Mesothelial cell of epicardium (in vitro differentiated cells): ENCODE measurements at places on chromosomes 7 and 10.

DNA sequence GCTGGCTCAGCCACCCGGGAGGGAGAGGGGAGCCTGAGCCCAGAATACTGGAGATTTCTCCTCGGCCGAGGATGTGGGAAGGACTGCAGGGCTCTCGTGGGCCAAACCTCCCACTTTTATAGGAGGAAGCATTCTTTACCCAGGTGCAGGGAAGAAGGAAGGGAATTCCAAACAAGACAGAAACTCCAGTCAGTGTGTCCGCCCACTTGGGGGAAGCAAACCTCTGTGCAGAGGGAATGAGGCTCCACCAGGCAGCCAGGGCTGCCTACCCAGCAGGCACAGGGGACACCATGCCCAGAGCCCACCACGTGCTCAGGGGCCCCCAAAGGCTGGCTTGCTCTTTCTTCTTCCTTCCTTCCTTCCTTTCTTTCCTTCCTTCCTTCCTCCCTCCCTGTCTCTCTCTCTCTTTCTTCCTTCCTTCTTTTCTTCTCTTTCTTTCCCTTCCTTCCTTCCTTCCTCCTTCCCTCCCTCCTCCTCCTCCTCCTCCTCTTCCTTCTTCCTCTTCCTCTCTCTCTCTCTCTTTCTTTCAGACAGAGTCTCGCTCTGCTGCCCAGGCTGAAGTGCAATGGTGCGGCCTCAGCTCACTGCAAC lies 15.4 kb upstream of the FZD9 start:
- no peak for DNase-seq

DNA sequence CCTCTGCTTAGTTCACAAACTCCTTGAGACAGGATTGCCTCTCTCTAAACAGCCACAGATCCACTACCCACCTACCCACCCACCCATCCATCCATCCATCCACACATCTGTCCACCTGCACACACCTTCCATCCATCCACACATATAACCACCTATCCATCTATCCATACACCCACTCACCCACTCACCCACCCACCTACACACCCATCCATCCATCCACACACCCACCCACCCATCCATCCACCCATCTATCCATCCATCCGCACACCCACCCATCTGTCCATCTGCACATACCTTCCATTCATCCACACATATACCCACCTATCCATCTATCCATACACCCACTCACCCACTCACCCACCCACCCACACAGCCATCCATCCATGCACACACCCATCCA lies 9.7 kb downstream of the TECPR1 start:
- no peak for DNase-seq

DNA sequence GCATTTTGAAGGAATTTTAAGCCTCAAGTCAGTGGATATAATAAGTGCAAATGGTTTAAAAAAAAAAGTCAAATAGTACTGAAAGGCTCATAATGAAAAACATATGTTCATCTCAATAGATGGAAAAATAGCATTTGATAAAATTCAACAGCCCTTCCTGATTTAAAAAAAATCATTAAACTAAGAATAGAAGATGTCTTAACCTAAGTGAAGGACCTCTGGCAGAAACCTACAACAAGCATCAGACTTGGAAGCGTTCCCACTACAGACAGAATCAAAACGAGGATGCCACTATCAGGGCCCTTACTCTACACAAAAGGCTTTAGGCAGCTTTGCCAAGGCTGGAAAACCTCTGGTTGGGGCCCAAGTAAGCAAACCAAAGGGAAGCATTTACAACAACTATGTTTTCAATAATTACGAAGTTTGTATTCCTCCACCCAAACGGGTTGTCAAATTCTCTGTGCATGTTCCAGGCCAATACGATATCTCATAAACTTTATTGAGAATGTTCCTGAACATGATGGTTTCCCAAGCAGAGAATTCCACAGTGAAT lies 45.1 kb downstream of the CYTH3 start:
- DNase-seq: no peak

- peak; percentile 44 for DNase-seq
Measured at GRCh38 chr10:92691591-92692079, 1.9 kb downstream of the HHEX start.

DNA sequence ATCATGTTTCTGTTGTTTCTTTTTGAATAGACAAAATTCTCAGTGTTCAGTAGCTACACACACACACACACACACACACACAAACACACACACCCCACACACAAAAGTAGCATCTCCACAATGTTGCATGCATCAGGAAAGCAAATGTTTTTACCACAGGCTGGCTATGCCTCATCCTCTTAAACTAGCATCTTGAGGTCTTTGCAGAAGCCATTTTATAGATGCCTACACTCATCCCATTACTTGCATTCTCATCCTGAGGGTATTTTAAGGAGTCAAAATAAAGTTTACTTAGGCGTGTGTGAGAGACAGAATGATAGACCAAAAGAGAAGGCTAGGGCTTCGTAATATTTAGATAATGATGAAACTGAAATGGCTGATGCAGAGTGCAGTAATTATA lies 7.9 kb upstream of the INHBA start:
- DNase-seq: no peak

DNA sequence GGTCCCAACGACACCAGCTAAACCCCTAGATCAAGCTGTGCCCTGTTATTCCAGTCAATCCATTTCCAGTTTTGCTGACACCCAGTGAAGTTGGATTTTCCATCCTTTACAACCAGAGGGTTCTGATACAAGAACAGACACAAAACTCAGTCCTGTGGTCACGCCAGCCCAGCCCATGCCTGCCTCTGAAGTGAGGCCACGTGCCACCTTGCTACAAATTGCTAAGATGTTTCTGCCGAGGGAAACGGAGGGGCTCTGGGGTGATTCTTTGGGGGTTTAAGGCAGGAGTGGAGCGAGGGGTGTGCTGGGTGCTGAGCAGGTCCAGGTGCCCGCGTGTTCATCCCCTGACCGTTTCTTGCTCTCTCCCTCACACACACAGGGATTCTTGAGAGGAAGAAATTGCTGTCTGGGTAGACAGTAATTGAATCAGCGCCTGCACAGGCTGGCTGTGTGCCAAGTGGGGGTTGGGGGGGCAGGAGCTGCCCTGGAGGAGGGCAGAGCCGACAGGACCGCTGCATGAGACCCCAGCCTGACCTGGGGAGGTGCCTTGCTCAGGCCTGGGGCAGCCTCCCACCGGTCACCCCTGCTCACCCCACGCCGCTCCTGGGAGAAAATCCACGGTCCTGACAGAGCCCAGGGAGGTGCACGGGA lies 38.1 kb downstream of the ADAP1 start:
- no peak for DNase-seq

DNA sequence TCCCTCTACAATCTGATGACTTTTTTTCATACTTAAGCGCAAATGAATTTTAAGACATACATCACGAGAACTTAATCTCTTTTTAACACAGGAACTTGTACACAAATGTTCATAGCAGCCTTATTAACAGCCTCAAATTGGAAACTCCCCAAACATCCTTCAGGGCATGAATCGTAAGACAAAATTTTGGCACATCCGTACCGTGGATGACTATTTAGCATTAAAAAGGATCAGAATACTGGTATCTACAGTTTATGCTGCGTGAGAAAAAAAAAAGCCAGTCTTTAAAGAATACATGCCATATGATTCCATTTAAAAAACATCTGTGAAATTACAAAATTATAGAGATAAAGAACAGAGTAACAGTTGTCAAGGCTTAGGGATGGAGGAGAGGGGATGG lies 46.8 kb downstream of the PDE1C start:
- DNase-seq: no peak
